ENCODE measurements at places on chromosomes 2 and 18. TPM values are rescaled to one million over a fixed set of nuclear protein-coding genes. Genes with fewer than 3 reads are reported as not detected.
A peak's percentile ranks its signal among the peaks of the same experiment; 100 is the strongest.

The CCDC85A gene
- 0.16 TPM for total RNA-seq

The DNAH6 gene
- total RNA-seq = 2.8 TPM

The TBC1D8 gene
- 8.8 TPM for total RNA-seq

The CAPN13 gene
- total RNA-seq = not detected

The CYTIP gene
- 0.35 TPM for total RNA-seq

The COL4A4 gene
- total RNA-seq = 0.16 TPM

The DCC gene
- 11.3 TPM for total RNA-seq

DNA sequence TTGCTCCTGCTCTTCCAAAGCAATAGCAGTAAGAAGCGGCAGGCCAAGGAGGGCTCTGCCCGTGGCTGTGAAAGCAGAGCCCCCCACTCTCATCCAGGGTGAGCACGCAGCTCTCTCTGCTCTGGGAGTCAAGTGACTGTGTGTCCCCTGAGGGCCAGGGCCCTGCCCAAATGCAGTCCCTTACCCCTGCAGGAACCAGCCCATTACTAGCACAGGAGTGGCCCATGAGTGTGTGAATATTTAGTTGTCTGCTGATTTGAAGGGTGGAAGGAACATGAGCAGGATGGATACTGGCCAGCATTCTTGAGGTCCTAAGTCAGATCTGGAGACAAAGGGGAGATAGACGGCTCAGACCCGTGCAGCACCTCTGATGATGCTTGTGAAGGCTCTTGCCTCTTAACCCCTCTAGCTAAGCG lies 69.7 kb upstream of the FOSL2 start:
- H3K27ac ChIP-seq = peak overlapping the region; percentile 48
- H3K36me3 ChIP-seq = no peaks in the 10 kb centered on the region
- peaks cover 42% of the 10 kb centered on the region for H3K4me1 ChIP-seq
- H3K4me3 ChIP-seq = no peak overlapping the region

GRCh38 chr2:46550686-46551404 lies 71.5 kb downstream of the TMEM247 start:
- no peak for DNase-seq
- H3K27me3 ChIP-seq = no peaks in the 10 kb centered on the region
- no peaks in the 10 kb centered on the region for H3K36me3 ChIP-seq
- no peak overlapping the region for H3K27ac ChIP-seq
- H3K4me3 ChIP-seq = no peak overlapping the region

GRCh38 chr18:36752929-36753865 lies 75.6 kb downstream of the TPGS2 start:
- H3K36me3 ChIP-seq = peaks cover 14% of the 10 kb centered on the region
- no peak for DNase-seq
- H3K27ac ChIP-seq = no peak overlapping the region
- H3K4me3 ChIP-seq = no peak overlapping the region
- no peaks in the 10 kb centered on the region for H3K4me1 ChIP-seq

GRCh38 chr18:41789001-41789400 lies 166.0 kb upstream of the PIK3C3 start:
- H3K36me3 ChIP-seq = no peaks in the 10 kb centered on the region
- no peak for DNase-seq
- H3K4me3 ChIP-seq = no peak overlapping the region
- H3K4me1 ChIP-seq = no peaks in the 10 kb centered on the region

GRCh38 chr18:12773369-12773768 lies 70.5 kb downstream of the PSMG2 start:
- H3K36me3 ChIP-seq = no peaks in the 10 kb centered on the region
- H3K27ac ChIP-seq = no peak overlapping the region
- no peak overlapping the region for H3K4me3 ChIP-seq

DNA sequence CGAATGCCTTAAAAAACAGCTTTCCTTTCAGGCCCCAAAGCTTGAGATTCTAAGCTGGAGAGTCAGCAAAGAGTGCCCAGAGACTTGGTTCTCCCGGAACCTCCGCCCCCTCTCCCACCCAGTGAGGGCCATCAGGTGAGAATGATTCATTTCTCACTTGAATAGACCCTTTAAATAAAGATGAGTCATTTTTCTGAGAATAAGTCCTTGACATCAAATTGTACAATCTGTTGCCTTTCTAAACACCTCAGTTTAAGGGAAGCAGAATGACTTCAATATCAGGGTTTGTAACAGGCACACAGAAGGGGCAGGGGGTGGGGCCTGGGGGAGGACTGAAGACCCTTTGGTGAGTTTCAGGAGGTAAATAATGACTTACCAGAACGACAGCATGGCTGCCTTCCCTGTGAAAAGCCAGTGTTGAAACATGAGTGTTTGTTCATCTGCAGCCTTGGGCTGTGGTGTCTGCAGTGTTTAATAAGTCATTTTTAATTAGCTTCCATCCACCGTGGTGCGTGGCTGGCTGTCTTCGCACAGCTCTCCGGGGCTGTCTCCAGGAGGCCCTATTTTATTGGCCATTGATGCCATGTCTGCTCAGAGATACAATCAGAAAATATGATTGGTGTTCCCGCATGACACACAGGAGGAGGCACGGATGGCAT lies 134.9 kb upstream of the ZNF236 start:
- H3K4me3 ChIP-seq = no peak overlapping the region
- no peaks in the 10 kb centered on the region for H3K36me3 ChIP-seq
- peaks cover 10% of the 10 kb centered on the region for H3K4me1 ChIP-seq
- no peak for DNase-seq
- peaks cover 4% of the 10 kb centered on the region for H3K27me3 ChIP-seq

DNA sequence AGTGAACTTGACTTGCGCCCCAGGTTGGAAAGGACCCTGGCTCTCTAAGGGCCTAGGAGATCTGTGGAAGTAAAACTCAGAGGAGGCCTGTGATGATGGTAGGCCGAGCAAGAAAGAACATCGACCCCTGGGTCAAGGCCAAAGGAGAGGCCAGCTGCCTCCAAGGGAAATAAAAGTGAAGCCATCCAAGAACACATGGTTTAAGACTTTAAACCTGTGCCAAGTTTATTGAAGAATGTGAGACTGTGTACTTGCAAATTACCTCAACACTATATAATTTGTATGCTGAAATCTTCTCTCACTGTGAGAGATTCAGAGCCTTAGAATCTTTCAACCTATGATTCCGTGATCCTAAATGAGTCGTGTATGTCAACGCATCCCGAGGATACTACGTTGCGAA lies 40.7 kb upstream of the COBLL1 start:
- H3K27ac ChIP-seq = no peak overlapping the region
- H3K36me3 ChIP-seq = no peaks in the 10 kb centered on the region
- no peak overlapping the region for H3K4me3 ChIP-seq
- peaks cover 26% of the 10 kb centered on the region for H3K4me1 ChIP-seq
- no peak for DNase-seq

- H3K4me1 ChIP-seq = peaks cover 14% of the 10 kb centered on the region
- no peaks in the 10 kb centered on the region for H3K27me3 ChIP-seq
- no peaks in the 10 kb centered on the region for H3K36me3 ChIP-seq
Measured at GRCh38 chr2:9700109-9700495, 69.3 kb upstream of the YWHAQ start.

GRCh38 chr18:7626922-7627440 lies 59.9 kb downstream of the PTPRM start:
- H3K4me3 ChIP-seq = no peak overlapping the region
- H3K27me3 ChIP-seq = no peaks in the 10 kb centered on the region

DNA sequence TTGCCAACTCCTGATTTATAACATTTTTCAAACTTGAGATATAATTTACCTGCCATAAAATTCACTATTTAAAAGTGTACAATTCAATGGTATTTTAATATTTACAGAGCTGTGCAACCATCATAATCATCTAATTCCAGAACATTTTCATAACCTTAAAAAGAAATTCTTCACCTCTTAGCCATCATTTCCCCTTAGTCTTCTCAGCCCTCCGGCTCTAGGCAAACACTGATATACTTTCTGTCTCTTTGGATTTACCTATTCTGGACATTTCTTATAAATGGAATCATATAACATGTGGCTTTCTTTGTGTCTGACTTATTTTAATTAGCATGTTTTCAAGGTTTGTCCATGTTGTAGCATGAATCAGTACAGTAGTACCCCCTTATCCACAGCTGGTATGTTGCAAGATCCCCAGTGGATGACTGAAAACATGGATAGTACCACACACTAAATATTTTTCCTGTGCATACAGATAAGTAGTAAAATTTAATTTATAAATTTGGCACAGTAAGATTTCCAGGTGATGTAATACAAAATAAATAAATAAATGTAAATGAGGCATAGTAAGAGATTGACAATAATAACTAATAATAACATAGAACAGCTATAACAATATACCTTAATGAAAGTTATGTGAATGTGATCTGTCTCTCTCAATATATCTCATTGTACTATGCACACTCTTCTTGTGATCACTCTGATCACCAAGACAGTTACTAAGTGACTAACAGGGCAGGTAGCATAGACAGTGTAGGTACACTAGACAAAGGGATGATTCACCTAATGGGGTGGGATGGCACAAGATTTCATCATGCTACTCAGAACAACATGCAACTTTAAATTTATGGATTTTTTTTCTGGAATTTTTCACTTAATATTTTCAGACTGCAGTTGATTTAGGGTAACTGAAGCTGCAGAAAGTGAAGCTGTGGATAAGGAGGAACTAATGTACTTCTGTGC lies 73.1 kb downstream of the RAB3GAP1 start:
- H3K27ac ChIP-seq = no peak overlapping the region
- H3K36me3 ChIP-seq = peaks cover 17% of the 10 kb centered on the region
- H3K4me3 ChIP-seq = no peak overlapping the region
- H3K27me3 ChIP-seq = no peaks in the 10 kb centered on the region
- H3K4me1 ChIP-seq = no peaks in the 10 kb centered on the region

DNA sequence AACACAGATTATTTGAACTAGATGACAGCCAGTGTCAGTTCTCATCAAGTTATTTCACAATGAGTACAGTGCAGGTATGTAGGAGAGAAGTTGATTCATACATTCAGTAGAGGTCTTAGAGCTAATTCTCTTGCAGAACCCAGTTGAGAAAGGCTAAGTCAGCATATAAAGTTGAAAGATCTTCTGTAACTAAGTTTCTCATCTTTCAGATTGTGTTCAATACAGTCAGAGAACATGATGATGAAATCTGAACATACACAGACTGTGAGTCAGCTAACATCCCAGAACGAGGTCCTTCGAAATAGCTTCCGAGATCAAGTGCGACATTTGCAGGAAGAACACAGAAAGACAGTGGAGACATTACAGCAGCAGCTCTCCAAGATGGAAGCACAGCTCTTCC lies 41.9 kb upstream of the LIMS1 start:
- H3K27ac ChIP-seq = no peak overlapping the region
- peaks cover 4% of the 10 kb centered on the region for H3K36me3 ChIP-seq
- no peaks in the 10 kb centered on the region for H3K27me3 ChIP-seq
- no peaks in the 10 kb centered on the region for H3K4me1 ChIP-seq

- no peak for DNase-seq
- no peak overlapping the region for H3K4me3 ChIP-seq
- H3K36me3 ChIP-seq = peaks cover 7% of the 10 kb centered on the region
- H3K27ac ChIP-seq = no peak overlapping the region
Measured at GRCh38 chr2:226915846-226916360, 80.0 kb downstream of the RHBDD1 start.

DNA sequence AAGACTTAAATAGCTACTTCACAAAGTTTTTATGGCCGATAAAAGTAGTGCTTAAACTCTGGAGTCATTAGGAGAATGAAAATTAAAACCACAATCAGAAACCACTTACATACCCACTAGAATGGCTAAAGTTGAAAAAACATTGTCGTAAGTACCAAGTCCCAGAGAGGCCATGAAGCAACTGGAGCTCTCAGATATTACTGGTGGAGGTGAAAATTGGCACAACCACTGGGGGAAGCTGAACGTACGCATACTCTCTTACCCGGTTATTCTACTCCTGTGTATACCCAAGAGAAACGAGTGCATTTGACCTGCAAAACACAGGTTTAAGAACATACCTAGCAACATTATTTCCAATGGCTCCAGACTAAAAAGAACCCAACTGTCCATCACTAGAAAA lies 76.5 kb upstream of the TMEM247 start:
- no peak for DNase-seq
- no peak overlapping the region for H3K4me3 ChIP-seq
- H3K4me1 ChIP-seq = no peaks in the 10 kb centered on the region
- H3K36me3 ChIP-seq = no peaks in the 10 kb centered on the region

DNA sequence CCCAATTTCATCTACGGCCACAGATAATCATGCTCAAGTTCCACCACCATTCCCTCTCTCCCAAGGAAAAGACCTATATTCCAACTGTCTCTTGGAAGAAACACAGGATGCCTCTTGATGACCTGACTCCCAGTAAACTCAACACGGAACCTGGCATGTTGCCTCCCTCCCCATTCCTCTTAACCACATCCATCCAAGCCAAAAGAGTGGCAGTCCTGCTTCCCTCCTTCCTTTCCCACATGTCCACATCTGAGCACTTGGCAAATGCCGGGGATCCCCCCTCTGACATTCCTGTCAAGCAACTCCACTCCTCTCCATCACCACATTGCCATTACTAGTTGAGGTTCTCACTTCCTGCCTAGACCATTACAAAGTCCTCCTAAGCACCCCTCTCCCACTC lies 49.4 kb downstream of the PID1 start:
- peaks cover 3% of the 10 kb centered on the region for H3K36me3 ChIP-seq
- H3K4me3 ChIP-seq = no peak overlapping the region

DNA sequence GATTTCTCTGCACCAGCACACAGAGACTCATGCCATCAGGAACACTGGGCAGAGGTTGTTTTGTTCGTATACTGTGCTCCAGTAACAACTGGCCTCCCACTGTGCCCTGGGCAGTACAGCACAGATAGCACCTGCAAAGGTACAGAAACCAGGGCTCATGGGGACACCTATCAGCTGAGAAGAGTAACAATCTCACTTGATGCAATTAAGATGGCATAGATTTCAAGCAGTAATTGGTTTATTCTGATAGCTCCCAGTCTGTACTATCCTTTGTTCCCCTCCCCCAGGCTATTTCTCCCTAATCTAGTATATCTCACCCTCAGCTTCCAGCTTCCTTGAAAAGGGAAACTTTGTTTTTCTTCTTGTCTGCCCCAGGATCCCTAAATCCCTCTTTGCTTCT lies 343.9 kb upstream of the MMADHC start:
- H3K27ac ChIP-seq = no peak overlapping the region
- H3K4me1 ChIP-seq = no peaks in the 10 kb centered on the region
- no peak overlapping the region for H3K4me3 ChIP-seq
- H3K27me3 ChIP-seq = no peaks in the 10 kb centered on the region
- no peaks in the 10 kb centered on the region for H3K36me3 ChIP-seq

DNA sequence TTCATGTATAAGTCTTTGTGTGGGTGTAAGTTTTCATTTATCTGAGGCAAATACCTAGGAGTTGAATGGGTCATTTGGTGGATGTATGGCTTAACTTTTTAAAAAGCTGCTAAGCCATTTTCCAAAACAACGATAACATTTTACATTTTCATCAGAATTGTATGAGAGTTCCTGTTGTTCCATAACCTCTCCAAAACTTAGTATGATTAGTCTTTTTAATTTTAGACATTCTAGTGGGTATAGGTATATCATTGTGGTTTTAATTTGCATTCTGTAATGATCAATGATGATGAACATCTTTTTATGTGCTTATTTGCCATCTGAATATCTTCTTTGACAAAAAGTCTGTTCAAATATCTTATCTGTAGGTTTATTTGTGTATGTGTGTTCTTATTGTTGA lies 74.4 kb upstream of the UGP2 start:
- no peak for DNase-seq
- no peak overlapping the region for H3K4me3 ChIP-seq
- H3K4me1 ChIP-seq = peaks cover 17% of the 10 kb centered on the region
- H3K27ac ChIP-seq = no peak overlapping the region
- H3K27me3 ChIP-seq = no peaks in the 10 kb centered on the region
